B cell (primary cell): ENCODE measurements at places on chromosomes 11 and 22. TPM values are rescaled to one million over a fixed set of nuclear protein-coding genes. Genes with fewer than 3 reads are reported as not detected.

GRCh38 chr11:33065445-33066178 lies 26.2 kb downstream of the TCP11L1 start:
- H3K36me3 ChIP-seq = peaks cover 33% of the 10 kb centered on the region
- peaks cover 16% of the 10 kb centered on the region for H3K4me1 ChIP-seq
- no peak overlapping the region for H3K4me3 ChIP-seq
- H3K27ac ChIP-seq = no peak overlapping the region
- H3K27me3 ChIP-seq = no peaks in the 10 kb centered on the region

- no peaks in the 10 kb centered on the region for H3K36me3 ChIP-seq
- no peak for DNase-seq
- no peak overlapping the region for H3K4me3 ChIP-seq
- peaks cover 12% of the 10 kb centered on the region for H3K4me1 ChIP-seq
Observed at GRCh38 chr11:45212566-45213315, 66.3 kb downstream of the PRDM11 start.

DNA sequence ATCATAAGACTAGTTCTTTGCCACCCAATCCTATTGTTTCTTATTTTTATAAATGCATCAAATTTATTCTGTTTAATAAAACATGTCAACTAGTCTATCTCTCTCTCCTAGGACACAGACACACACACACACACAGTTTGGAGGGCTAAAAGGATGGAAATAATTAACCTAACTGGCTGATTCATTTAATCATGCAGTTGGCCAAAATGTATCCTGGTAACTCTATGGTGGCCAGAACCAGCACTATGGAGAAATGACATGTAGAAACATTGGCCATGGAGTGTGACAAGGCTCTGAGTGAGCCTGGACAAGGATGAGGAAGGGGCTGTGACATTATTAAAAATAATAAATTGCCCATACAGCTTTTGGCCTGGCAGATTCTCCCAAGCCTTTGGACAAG lies 64.1 kb downstream of the CLPB start:
- no peak overlapping the region for H3K4me3 ChIP-seq
- H3K27ac ChIP-seq = no peak overlapping the region
- no peaks in the 10 kb centered on the region for H3K27me3 ChIP-seq
- no peak for DNase-seq
- peaks cover under 1% of the 10 kb centered on the region for H3K36me3 ChIP-seq

Gene MMP8
- not detected in 2 replicates for total RNA-seq

Gene KCNQ1OT1
- 0.89 and 0.95 TPM in 2 replicates for total RNA-seq

DNA sequence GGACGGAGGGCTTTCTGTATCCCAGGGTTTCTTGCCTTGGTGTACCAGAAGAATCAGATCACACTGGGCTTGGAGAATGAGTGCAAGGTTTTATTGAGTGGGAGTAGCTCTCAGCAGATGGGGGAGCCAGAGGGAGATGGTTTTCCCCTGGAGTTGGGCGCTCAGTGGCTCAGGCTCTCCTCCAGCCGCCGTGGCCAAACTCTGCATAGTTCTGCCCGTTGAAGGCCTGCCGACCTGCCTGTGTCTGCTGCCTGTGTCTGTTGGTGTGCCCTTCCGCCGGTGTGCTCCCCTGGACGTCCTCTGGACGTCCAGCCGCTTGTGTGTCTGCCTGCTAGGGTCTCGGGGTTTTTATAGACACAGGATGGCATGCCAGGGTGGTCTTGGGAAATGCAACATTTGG lies 4.5 kb upstream of the ALKBH8 start:
- peaks cover 25% of the 10 kb centered on the region for H3K4me1 ChIP-seq
- no peaks in the 10 kb centered on the region for H3K27me3 ChIP-seq
- no peak for DNase-seq
- H3K36me3 ChIP-seq = no peaks in the 10 kb centered on the region

Gene PRG3
- not detected in 2 replicates for total RNA-seq

- H3K36me3 ChIP-seq = no peaks in the 10 kb centered on the region
- no peaks in the 10 kb centered on the region for H3K4me1 ChIP-seq
- H3K27ac ChIP-seq = no peak overlapping the region
- no peaks in the 10 kb centered on the region for H3K27me3 ChIP-seq
- DNase-seq = no peak
Observed at GRCh38 chr11:42329929-42330565, 870.6 kb upstream of the LRRC4C start.

DNA sequence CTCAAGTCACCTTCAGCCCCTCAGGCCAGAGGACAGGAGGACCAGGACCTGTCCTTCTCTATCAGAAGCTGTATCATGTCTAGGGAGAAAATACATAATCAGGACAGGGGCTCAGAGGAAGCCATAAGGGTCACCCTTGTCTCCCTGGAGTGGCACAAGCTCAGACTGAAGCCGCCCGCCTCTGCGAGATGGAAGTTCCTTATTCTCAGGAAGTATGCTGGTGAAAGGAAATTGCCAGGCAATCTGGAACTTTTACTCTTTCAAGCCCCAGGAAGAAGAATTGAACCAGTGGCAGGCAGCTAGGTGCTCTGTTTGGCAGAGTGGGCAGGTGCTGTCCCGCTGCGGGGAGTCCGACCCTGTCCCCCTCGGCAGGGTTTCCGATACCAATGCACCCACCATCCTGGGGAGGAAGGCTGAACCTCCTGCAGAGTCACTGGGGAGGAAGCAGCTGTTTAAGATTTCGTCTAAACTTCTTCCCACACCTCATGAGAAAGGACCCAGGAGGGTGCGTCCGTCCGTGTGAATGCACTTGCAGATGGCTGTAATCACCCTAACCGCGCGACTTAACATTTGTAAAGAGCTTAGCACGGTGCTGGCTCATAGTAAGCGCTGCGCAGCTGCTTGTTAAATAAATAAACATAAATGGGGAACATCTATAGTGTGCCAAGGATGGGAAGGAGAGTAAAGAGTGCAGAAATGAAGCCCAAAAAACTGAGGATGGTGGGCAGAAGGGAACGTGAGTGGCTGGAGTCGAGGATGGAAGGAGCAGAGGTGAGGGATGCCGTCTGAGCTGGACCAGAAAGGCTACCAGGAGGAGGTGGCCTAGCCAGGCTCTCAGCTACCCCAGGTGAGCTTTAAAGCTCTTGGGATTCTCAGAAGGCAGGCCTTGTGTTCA lies 5.0 kb upstream of the ANO1 start:
- no peaks in the 10 kb centered on the region for H3K4me1 ChIP-seq
- no peak overlapping the region for H3K4me3 ChIP-seq
- no peaks in the 10 kb centered on the region for H3K36me3 ChIP-seq

Gene UPK3A
- total RNA-seq = not detected in 2 replicates

- peaks cover 34% of the 10 kb centered on the region for H3K4me1 ChIP-seq
- DNase-seq = no peak
- no peaks in the 10 kb centered on the region for H3K36me3 ChIP-seq
- no peak overlapping the region for H3K4me3 ChIP-seq
Observed at GRCh38 chr11:285894-286220, 3.1 kb upstream of the PGGHG start.

Gene TRIM49
- total RNA-seq = not detected in 2 replicates

Gene DCHS1
- 0.78 and 0.84 TPM in 2 replicates for total RNA-seq

DNA sequence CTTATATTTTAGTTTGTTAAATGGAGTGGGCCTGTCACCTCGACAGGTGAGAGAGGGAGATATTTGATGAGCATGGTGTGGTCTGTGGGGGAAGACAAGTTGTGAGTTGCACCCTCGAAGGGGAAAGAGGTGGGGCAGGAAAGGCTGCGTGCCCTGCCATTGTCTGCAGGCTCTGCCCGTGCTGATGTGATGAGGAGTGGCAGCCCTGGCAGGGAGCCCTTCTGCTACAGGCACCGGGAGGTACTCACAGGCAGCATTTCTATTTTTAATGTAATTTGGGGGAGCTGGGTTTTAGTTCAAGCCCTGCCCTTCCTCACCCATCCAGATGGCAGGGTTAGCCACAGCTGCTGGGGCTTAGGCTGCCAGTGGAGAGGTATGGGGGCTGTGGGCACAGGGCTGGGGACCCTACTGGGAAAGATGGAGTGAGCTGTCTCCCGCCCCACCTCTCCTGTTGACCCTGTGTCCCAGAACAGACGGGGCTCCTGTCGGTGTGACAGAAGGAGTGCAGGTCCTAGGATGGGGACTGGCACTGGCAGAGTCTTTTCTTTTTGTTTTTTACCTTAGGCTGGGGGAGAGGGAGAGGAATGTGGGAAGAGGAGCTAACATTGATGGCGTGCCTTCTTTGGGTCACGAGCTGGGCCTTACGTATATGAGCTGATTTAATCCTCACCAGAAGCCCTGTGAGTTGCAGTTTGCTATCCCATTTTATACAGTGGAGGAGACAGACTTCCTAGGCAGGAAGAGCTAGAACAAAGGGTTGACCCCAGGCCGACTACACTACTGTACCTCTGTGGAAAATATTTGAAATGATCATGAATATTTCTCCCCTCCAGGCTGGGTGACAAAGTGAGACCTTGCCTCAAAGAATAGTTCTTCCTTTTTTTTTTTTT lies 51.6 kb downstream of the CEP164 start:
- H3K27me3 ChIP-seq = no peaks in the 10 kb centered on the region
- no peaks in the 10 kb centered on the region for H3K4me1 ChIP-seq
- no peak for DNase-seq
- peaks cover 56% of the 10 kb centered on the region for H3K36me3 ChIP-seq
- H3K27ac ChIP-seq = no peak overlapping the region

Gene CASP5
- 0.29 TPM in 1 of 2 replicates, not detected in the other for total RNA-seq

- H3K27ac ChIP-seq = no peak overlapping the region
- H3K36me3 ChIP-seq = no peaks in the 10 kb centered on the region
- no peaks in the 10 kb centered on the region for H3K4me1 ChIP-seq
- H3K27me3 ChIP-seq = no peaks in the 10 kb centered on the region
- H3K4me3 ChIP-seq = no peak overlapping the region
Observed at GRCh38 chr11:117589063-117589462, 208.0 kb downstream of the DSCAML1 start.

- no peak overlapping the region for H3K4me3 ChIP-seq
- no peak overlapping the region for H3K27ac ChIP-seq
- H3K4me1 ChIP-seq = no peaks in the 10 kb centered on the region
- H3K27me3 ChIP-seq = peaks cover 34% of the 10 kb centered on the region
- H3K36me3 ChIP-seq = no peaks in the 10 kb centered on the region
Observed at GRCh38 chr11:92227959-92228935, 3.6 kb downstream of the FAT3 start.

GRCh38 chr11:92340839-92341238 lies 116.2 kb downstream of the FAT3 start:
- H3K27me3 ChIP-seq = no peaks in the 10 kb centered on the region
- no peak overlapping the region for H3K27ac ChIP-seq
- DNase-seq = peak; percentile 5
- no peaks in the 10 kb centered on the region for H3K36me3 ChIP-seq
- H3K4me1 ChIP-seq = no peaks in the 10 kb centered on the region

- no peak overlapping the region for H3K4me3 ChIP-seq
- H3K36me3 ChIP-seq = no peaks in the 10 kb centered on the region
- no peak overlapping the region for H3K27ac ChIP-seq
- DNase-seq = peak; percentile 19
Observed at GRCh38 chr11:8871171-8871775, 39.7 kb upstream of the AKIP1 start.

- H3K4me3 ChIP-seq = peak within 1 kb of the TSS; percentile 79
- no peaks in the 10 kb centered on the region for H3K27me3 ChIP-seq
- peak within 1 kb of the TSS; percentile 81 for H3K27ac ChIP-seq
- peaks cover 23% of the 10 kb centered on the region for H3K4me1 ChIP-seq
- H3K36me3 ChIP-seq = no peaks in the 10 kb centered on the region
Observed at GRCh38 chr22:41998361-41999261, at the start of gene WBP2NL. Gene WBP2NL (plus strand): TSS chr22:41998788. CDS start chr22:41998819, 31 bp downstream.

Gene KCNE3
- not detected in 2 replicates for total RNA-seq

DNA sequence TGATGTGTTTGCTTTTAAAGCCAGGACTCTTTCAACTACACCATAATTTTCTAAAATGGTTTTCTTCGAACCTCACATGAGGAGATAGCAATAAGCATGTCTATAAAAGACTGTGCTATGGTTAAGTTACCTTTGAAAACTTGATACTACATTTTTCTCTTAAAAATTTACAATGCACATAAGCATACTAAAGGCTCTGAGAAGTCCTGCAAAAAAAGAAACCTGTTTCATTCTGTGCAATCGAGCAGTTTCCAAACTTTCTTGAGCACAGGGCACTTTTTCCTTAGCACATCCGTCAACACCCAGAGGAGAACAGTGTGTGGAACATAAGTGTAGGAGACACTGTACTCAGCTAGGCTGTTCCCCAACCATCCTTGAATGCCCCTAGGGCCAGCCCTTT lies 144.1 kb upstream of the ARHGAP20 start:
- H3K36me3 ChIP-seq = no peaks in the 10 kb centered on the region
- peaks cover 20% of the 10 kb centered on the region for H3K4me1 ChIP-seq
- no peaks in the 10 kb centered on the region for H3K27me3 ChIP-seq

DNA sequence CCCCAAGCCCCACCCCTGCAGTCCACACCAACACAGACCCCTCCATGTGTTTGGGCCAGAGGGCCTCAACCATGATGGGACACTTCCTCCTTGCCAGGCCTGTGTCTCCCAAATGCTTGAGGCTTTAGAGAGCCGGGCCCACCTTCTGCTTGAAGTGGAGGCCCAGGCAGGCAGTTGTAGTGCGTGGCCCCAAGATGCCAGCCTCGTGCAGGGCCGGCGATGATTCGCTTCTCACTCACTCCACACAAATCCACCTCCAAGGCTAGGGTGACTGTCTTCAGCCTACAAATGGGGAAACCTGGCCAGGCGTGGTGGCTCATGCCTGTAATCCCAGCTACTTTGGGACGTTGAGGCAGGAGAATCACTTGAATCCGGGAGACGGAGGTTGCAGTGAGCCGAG lies 5.7 kb downstream of the PRR5 start:
- H3K4me1 ChIP-seq = peaks cover 41% of the 10 kb centered on the region
- H3K27ac ChIP-seq = no peak overlapping the region
- H3K36me3 ChIP-seq = no peaks in the 10 kb centered on the region
- DNase-seq = no peak
- H3K4me3 ChIP-seq = no peak overlapping the region

Gene CHST1
- total RNA-seq = not detected in 2 replicates

DNA sequence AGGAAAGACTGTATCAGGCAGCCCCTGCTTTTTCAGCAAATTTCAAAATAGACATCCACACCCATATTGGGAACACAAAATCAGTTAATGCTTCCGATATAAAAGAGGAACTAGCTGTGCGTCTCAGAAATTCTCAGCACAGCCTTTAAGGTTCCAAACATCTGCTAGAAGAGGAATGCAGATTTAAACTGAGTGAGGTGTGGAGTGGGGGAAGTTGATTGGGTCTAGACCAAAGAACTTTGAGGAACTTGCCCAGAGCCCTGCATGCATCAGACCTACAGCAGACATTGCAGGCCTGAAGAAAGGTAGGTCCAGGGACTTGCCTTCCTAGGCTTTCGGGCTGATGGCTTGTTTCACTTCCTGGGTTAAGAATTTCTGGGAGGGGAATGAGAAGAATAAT lies at the start of gene MS4A4A:
MS4A4A (plus strand) TSS at position 255 of the 400 bp plus-strand sequence; CDS start at position 265, 10 bp downstream.
- no peaks in the 10 kb centered on the region for H3K27me3 ChIP-seq
- H3K4me3 ChIP-seq = no peak within 1 kb of the TSS
- peaks cover 18% of the 10 kb centered on the region for H3K4me1 ChIP-seq
- H3K27ac ChIP-seq = no peak within 1 kb of the TSS

GRCh38 chr11:45369313-45369712 lies 83.2 kb upstream of the SYT13 start:
- no peak overlapping the region for H3K4me3 ChIP-seq
- peaks cover 15% of the 10 kb centered on the region for H3K4me1 ChIP-seq
- H3K27ac ChIP-seq = no peak overlapping the region
- no peak for DNase-seq
- peaks cover 23% of the 10 kb centered on the region for H3K27me3 ChIP-seq

Gene HTR3B
- total RNA-seq = not detected in 2 replicates
